T-helper 17 cell (primary cell): ENCODE measurements at places on chromosomes 5 and 9. TPM values are rescaled to one million over a fixed set of nuclear protein-coding genes. Genes with fewer than 3 reads are reported as not detected.

The CDK9 gene
- total RNA-seq, result 107 TPM

The KDM3B gene
- total RNA-seq, result 74.0 TPM

The TAF11L3 gene
- total RNA-seq, result not detected

The PCDHB8 gene
- total RNA-seq, result not detected

- H3K27ac ChIP-seq, result peak overlapping the region; percentile 14
- H3K36me3 ChIP-seq, result no peaks in the 10 kb centered on the region
- peaks cover 20% of the 10 kb centered on the region for H3K4me1 ChIP-seq
- no peak overlapping the region for H3K4me3 ChIP-seq
- no peak for DNase-seq
These were observed 69.7 kb downstream of the ZSWIM6 start for GRCh38 chr5:61401726-61402125.

- H3K4me1 ChIP-seq, result no peaks in the 10 kb centered on the region
- H3K27me3 ChIP-seq, result peaks cover 18% of the 10 kb centered on the region
- H3K36me3 ChIP-seq, result no peaks in the 10 kb centered on the region
- no peak overlapping the region for H3K27ac ChIP-seq
- no peak for DNase-seq
- H3K4me3 ChIP-seq, result no peak overlapping the region
These were observed 75.0 kb upstream of the SLC1A1 start for GRCh38 chr9:4415281-4415680.

DNA sequence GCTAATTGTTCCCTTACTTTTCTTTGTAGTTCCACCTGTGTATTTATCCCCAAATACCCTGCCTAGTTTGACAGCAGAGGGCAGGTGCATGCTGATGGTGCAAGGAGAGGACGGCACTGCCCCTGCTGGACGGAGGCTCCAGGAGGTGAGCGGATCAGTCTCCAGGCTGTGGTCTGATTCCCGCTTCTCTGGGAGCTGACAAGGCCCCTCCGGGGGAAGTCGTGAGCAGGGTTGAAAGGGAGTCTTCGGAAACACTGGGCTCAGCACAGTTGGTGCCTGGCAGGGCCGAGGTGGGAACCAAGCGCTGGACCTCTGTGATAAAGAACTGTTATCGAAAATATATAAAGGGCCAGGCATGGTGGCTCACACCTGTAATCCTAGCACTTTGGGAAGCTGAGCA, 52.9 kb downstream of the RASGEF1C start:
- H3K4me1 ChIP-seq, result peaks cover 2% of the 10 kb centered on the region
- H3K27ac ChIP-seq, result no peak overlapping the region
- no peak overlapping the region for H3K4me3 ChIP-seq
- no peak for DNase-seq

DNA sequence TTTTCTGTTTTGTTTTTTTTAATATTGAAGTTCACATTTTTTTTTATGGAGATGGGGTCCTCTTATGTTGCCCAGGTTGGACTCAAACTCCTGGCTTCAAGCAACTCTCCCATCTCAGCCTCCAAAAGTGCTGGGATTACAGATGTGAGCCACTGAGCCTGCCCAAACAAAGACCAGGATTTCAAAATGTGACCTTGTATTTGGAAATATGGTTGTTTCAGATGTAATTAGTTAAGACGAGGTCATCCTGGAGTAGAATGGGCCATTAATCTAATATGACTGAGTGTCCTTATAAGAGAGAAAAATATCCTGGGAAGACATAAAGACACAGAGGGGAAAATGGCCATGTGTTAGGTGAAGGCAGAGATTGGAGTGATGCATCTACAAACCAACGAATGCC, 340.5 kb downstream of the RAB3C start:
- no peak overlapping the region for H3K27ac ChIP-seq
- peaks cover 5% of the 10 kb centered on the region for H3K4me1 ChIP-seq
- H3K36me3 ChIP-seq, result peaks cover 5% of the 10 kb centered on the region
- H3K4me3 ChIP-seq, result no peak overlapping the region
- H3K27me3 ChIP-seq, result peaks cover 11% of the 10 kb centered on the region

DNA sequence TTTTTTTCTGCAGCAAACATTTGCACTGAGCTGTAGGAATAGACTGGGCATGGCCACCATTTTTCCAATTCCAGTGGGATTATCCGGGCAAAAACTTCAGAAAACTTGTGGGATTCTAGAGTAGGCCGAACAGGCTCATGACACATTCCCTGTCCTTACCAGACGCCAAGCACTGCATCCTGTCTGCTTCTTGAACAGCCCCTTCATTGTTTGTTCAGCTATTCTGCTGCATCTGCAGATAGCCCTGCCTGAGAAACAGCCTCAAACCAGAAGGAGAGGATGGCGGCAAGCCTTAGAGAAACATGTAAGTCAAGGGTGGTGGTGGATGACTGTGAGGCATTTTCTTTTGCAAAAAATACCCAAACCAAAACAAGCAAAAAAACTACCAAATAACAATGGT, 111.8 kb upstream of the NTRK2 start:
- H3K4me3 ChIP-seq, result no peak overlapping the region
- no peak overlapping the region for H3K27ac ChIP-seq
- DNase-seq, result no peak
- H3K36me3 ChIP-seq, result no peaks in the 10 kb centered on the region

DNA sequence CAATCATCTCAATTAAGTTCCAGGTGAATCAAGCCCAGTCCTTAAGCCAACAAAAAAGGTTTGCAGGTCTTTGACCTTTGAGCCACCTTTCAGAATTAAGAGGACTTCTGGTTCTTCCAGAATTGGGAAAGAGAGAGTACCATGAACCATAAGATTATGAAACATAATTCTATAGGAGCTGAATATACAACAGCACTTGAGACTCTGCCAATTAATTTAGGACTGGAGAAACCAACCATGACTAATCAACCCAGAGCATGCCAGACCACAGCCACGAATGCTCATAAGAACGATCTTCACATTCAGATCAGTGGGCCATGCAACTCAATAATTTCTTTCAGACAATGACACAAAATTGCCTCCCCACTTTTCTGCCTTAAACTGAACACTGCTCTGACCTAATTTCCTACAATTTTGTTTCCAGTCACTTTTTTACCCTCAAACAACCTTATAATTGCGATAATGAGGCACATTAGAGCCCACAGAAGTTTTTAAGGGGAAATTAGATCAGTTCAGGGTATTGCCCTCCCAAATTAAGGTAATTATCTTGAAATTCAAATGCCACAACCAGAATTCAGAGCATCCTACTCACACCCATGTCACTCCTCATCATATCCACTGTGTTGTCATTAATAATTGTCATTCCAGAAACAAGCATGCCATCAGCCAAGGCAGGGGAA, 213.4 kb downstream of the ATPSCKMT start:
- no peak for DNase-seq
- H3K36me3 ChIP-seq, result no peaks in the 10 kb centered on the region
- no peaks in the 10 kb centered on the region for H3K27me3 ChIP-seq
- H3K27ac ChIP-seq, result no peak overlapping the region

DNA sequence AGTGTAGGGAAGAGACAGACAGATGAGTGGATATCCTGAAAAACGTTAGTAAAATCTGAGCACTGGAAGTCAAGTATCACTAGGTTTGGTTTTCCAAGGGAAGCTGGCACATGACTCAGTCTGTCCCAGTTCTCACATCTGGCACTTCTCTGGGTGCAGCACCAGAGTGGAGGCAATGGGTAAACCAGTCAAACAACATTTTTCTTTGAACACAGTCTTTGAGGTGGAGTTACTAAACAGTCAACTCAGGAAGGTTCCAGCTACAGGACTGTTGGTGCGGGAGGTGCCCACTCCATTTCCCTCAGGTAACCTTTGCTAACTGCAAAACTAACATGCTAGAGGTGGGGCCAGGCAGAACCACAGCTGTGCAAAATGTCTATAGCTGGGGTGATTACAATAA, 301.4 kb upstream of the RFX3 start:
- no peak overlapping the region for H3K4me3 ChIP-seq
- peaks cover 3% of the 10 kb centered on the region for H3K36me3 ChIP-seq
- peaks cover 14% of the 10 kb centered on the region for H3K27me3 ChIP-seq
- no peak for DNase-seq
- no peak overlapping the region for H3K27ac ChIP-seq
- no peaks in the 10 kb centered on the region for H3K4me1 ChIP-seq

DNA sequence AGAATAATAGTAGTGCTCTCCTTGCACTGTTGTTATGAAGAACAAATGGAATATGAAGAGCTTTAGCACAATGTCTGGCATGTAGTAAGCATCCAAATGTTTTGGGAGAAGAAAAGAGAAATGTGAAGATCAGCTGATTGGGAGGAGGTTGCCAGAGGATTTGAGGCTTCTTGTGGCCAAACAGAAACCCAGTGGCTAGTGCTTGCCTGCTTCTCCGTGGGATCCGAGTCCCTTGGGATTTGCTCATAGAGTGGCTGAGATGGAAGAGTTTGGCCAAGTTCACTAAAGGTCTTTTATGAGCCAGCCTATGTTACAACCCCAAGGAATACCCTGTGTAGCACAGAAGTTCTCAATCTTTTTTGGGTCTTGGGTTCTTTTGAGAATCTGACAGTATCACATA, 86.0 kb downstream of the ANGPTL2 start:
- peaks cover 2% of the 10 kb centered on the region for H3K4me1 ChIP-seq
- H3K4me3 ChIP-seq, result no peak overlapping the region
- peaks cover 11% of the 10 kb centered on the region for H3K36me3 ChIP-seq

DNA sequence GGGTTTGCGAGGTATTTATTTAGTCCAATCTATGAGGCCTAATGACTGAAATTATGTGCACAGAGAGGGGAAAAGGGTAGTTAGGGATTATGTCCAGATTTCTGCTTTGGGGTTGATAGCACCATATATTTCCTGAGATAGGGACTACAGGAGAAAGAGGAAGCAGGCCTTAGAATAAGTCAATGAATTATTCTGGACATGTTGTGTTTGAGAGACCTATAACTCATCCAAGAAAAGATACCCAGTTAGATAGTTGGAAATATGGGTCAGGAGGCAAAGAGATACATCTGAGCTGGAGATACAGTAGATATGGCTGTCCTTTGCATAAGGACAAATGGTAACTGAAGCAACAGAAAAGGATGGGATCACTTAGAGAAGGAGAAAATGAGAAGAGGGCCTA, 53.1 kb downstream of the NR3C1 start:
- peaks cover 2% of the 10 kb centered on the region for H3K36me3 ChIP-seq
- H3K27me3 ChIP-seq, result no peaks in the 10 kb centered on the region

- H3K4me1 ChIP-seq, result no peaks in the 10 kb centered on the region
- peaks cover 12% of the 10 kb centered on the region for H3K27me3 ChIP-seq
- H3K4me3 ChIP-seq, result no peak overlapping the region
- no peak for DNase-seq
- no peak overlapping the region for H3K27ac ChIP-seq
These were observed 455.0 kb upstream of the CLINT1 start for GRCh38 chr5:158313733-158314464.

GRCh38 chr5:36441280-36441679, 139.6 kb upstream of the RANBP3L start:
- H3K4me3 ChIP-seq, result no peak overlapping the region
- H3K27ac ChIP-seq, result no peak overlapping the region
- no peaks in the 10 kb centered on the region for H3K36me3 ChIP-seq
- no peak for DNase-seq

GRCh38 chr5:136230176-136230575, 37.2 kb upstream of the SMIM32 start:
- no peak overlapping the region for H3K4me3 ChIP-seq
- DNase-seq, result no peak
- H3K36me3 ChIP-seq, result no peaks in the 10 kb centered on the region

GRCh38 chr9:9002826-9003583, 1203.4 kb upstream of the DMAC1 start:
- no peak for DNase-seq
- H3K4me1 ChIP-seq, result no peaks in the 10 kb centered on the region
- no peaks in the 10 kb centered on the region for H3K27me3 ChIP-seq
- H3K36me3 ChIP-seq, result no peaks in the 10 kb centered on the region
- H3K4me3 ChIP-seq, result no peak overlapping the region

DNA sequence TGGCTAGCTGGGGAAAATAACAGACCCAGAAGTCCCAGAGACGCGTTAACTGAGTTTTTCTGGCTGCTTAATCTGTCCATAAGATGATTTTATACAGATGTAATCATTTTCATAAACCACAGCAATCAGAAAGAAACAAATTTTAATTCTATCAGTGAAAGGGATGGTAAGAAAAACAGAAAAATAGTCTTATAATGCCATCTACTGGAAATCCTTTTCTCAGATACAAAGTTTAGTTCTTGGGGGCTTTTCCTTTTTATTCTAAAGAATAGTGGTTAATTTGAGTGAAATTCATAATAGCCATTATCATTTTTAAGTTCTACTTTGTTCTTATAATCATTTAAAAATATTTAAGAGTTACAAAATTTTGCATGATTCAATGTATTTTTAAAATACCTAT, 44.4 kb downstream of the DROSHA start:
- H3K4me1 ChIP-seq, result no peaks in the 10 kb centered on the region
- peaks cover 17% of the 10 kb centered on the region for H3K36me3 ChIP-seq
- H3K4me3 ChIP-seq, result no peak overlapping the region

DNA sequence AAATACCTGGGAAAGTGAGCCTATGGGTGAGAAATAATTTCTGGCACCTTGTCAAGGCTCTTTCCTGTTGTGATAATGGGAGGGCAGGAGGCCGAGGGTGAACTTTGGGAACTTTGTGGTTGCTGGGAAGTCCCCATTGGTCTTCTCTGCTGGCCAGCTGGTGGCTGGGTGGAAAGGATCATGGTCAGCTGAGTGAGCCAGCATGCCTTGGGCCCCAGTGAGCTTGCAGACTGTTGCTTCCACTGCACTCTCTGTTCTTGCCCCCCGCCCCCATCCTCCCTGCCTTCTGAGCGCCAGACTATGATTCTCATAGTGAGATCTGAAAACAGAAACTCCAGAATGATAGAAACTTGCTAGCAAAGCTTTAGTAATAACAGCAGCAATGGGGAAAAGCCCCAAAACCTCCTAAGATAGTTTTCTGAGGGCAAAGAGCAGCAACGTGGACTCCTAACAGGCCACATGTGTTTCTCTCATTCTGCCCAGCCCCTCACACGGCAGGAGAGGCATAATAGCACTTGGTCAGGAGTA, 139.2 kb upstream of the SMARCA2 start:
- peaks cover 15% of the 10 kb centered on the region for H3K4me1 ChIP-seq
- H3K4me3 ChIP-seq, result peak overlapping the region; percentile 15
- H3K27me3 ChIP-seq, result peaks cover 23% of the 10 kb centered on the region
- no peak for DNase-seq
- no peak overlapping the region for H3K27ac ChIP-seq

GRCh38 chr9:109729513-109729912, 50.5 kb upstream of the PALM2AKAP2 start:
- H3K27me3 ChIP-seq, result no peaks in the 10 kb centered on the region
- no peak for DNase-seq
- no peak overlapping the region for H3K4me3 ChIP-seq
- no peak overlapping the region for H3K27ac ChIP-seq

- H3K4me3 ChIP-seq, result peak overlapping the region; percentile 50
- peak overlapping the region; percentile 90 for H3K27ac ChIP-seq
- no peak for DNase-seq
- peaks cover 64% of the 10 kb centered on the region for H3K27me3 ChIP-seq
- peaks cover 6% of the 10 kb centered on the region for H3K36me3 ChIP-seq
These were observed 2.2 kb upstream of the FOXD1 start for GRCh38 chr5:73450672-73451223.
